ENCODE measurements at places on chromosomes 7 and 10.
A peak's percentile ranks its signal among the peaks of the same experiment; 100 is the strongest.

DNA sequence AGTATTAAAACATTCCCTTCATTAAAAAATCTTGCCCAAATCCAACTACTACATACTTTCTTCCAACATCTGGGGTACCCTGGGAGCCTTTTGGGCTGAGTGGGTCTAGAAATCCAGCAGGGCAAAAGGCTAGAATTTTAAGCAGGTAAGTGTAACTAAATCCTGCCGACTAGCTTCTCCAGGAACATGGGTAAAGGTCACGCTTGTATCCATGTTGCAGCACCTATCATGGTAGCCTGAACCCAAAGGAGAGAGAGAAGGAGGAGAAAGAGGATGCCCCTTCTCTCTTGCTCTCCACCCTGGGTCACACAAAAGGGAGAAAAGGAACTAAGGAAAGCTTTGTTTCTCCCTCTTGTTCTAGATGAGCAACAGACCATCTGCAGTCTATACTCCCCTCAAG, 53.3 kb downstream of the ZNF680 start:
- no peak for DNase-seq

DNA sequence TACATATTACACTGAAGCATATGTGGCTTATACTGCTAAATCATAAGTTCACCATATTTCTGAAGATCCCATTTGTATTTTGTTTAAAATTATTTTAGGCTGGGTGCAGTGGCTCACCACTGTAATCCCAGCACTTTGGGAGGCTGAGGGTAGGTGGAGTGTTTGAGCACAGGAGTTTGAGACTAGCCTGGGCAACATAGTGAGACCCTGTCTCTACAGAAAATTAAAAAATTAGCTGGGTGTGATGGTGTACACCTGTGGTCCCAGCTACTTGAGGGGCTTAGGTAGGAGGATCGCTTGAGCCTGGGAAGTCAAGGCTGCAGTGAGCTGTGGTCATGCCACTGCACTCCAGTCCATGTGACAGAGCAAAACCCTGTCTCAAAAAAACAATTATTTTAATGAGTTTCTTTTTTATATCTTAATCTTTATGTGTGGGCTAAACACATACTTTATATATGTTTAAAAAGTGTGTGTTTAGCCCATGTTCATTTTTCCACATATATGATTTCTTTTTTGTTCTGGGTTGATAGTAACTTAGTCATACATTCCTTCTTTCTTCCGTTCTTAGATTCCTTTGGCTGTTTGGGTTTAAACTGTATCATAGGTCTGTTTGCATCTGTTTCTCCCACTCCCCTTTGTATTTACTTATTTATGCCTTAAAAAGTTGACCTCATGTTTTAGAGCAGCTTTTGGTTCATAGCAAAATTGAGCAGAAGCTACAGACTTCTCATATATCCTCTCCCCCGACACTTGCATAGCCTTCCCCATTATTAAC, 33.5 kb downstream of the RSBN1L start:
- DNase-seq, result no peak

GRCh38 chr7:130418306-130418705, 22.5 kb downstream of the CEP41 start:
- no peak for DNase-seq

DNA sequence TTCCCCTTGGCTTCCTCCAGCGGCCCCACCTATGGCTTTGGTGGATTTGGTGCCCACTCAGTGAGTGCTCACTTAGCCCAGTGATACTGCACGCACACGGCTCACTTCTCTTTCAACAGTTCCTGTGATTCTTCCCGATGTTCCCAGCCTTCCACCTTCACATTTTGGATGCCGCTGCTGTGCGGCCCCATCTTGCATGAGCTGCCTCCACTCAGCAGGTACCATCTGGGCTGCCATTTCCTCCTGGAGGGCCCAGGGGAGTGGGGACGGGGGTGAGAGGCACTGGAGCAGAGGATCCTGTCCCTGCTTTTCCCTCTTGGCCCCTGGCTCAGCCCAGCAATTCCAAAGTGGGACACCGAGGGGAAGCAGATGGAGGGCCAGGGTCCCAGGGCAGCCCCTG, 323.3 kb upstream of the ZNF32 start:
- no peak for DNase-seq

- DNase-seq, result no peak
Measured at GRCh38 chr7:98863601-98864000, 6.2 kb downstream of the TMEM130 start.

DNA sequence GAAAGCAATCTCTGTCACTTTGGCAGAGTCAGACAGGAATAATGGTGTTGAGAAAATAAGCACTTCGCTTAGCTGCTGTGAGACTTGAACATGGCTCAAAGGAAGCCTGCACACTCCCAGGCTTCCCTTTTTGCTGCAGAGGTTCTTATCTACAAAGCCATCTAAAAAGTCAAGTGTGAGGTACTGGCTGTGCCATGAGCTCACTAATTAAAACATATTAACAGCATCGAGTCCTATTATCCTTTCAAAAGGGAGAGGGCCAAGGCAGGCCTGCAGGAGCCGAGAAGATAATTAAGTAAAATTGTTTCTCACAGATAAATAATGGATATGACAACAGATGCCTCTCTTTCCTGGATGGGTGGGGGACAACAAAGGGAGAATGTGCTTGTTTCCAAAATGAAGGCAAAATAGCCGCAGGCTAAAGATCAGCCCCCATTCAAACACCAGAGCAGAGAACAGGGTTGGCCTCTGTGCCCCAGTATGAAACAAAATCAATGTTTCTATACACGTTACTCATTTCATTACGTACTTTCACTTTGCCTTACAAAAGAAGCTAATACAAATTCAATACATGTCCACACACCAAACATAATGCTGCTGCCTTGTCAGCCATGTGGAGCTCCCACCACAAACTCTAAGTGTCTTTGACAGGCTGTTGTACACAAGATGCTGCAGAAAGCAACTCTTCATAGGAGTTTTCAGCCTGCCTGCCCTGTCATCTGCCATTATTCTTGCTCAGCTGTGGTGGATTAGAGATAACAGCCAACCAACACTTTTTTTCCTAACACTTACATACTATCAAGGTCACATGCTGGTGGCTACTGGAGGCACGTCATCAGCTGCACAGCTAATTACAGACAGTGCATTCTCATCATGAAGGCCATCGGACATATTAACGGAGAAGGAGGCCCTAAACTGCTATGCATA, 55.3 kb downstream of the ELAPOR2 start:
- DNase-seq, result no peak

GRCh38 chr7:2812114-2812487, 32.0 kb downstream of the GNA12 start:
- DNase-seq, result no peak

DNA sequence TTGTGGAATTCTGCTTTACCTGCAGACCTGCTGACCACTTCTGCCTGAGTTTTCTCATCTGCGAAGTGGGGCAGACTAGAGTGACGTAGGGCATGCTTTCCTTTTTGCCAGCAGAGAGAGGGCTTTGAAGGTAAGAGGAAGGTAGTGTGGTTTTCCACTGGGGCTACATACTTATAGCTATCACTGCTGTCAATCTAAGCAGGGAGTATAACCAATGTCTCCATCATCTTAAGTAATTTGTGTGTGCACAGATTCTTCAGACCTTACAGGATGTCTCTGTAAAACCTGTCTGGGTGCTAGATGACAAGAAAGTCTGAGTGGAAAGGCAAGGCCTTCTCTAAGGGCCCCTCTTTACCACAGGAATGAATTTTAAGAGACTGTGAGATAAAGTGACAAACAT, 106.8 kb downstream of the RBM20 start:
- DNase-seq, result peak; percentile 5

GRCh38 chr10:47109906-47110305, 190.1 kb upstream of the GDF10 start:
- DNase-seq, result no peak

- DNase-seq, result peak; percentile 64
Measured at GRCh38 chr10:11180228-11180627, 162.6 kb downstream of the CELF2 start.

DNA sequence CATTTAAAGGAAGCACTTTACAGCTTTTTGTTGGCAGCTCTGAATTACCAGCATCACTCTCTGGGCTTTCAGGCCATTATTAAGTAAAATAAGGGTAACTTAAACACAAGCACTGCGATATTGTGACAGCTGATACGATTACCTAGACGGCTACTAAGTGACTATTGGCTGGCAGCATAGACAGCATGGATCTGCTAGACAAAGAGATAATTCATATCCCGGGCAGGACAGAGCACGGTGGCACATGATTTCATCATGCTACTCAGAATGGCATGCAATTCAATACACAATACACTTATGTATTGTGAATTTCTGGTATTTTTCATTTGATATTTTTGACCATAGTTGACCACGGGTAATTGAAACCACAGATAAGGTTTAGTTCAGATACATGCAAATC, 522.0 kb upstream of the LRRN3 start:
- no peak for DNase-seq

DNA sequence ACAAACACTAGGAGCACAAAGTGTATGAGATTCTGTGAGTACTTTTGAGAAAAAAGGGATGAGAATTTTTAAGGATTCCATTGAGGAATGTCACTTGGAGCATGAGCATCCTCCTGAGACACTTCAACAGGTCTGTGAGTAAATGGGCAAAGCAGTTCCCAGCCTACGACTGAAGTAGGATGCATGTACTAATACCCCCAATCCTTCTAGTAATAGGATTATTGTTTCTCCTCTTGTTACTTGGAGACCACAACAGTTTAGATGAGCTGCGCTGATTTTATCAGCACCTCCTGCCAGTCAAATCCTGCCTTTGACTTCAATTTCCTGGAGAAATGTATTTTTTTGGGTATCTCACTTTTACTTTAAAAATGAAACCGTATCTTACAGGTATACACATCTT, 820 bp downstream of the BBS9 start:
- DNase-seq, result no peak

- DNase-seq, result no peak
Measured at GRCh38 chr10:13972609-13973008, 358.1 kb downstream of the FRMD4A start.

- no peak for DNase-seq
Measured at GRCh38 chr7:28433699-28434219, 21.4 kb downstream of the CREB5 start.

GRCh38 chr10:9965341-9965740, 1052.3 kb upstream of the CELF2 start:
- no peak for DNase-seq

DNA sequence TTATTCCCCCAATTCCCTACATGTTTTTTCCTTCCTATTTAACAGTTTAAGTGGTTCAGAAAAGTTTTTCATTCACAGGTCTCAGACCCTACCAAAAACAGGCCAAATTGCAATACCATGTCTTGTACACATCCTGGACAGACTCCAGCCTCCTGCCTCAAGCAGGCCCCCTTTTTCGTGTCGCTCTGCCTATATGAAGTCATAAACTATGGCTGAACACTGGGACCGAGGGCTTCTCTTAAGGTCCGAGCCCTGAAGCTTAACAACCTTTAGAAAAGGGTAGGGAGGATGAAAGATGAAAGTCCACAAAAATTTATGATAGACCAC, 1.4 kb downstream of the FBXW4 start:
- no peak for DNase-seq
